ENCODE measurements at places on chromosomes 2 and 18.

GRCh38 chr2:239027391-239028252 is 179.7 kb downstream of the TWIST2 start:
- no peak for DNase-seq

DNA sequence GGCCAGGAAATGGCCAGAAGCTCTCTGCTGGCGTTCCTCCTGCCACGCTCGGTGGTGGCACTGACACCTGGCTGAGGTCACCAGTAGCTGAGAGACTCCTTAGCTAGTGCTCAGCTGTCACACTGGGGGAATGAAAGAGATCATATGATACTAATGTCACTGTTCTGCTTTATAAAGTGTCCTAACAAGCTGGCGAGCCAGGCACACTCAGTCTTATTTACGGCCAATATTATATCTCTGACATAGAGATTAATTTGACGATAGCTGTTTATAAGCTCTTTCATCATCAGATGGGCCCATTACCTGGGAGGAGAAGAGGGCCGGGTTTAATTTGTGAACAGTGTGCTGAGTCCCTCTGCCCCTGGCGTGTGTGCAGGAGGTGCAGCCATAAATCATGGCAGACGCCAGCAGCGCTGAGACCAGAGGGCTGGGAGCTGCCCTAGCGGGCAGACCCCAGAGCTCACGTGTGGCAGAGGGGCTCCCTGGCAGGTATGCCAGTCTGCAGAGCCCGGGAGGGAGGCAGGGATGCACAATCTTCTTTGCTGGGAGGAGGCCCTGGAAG is 246.5 kb downstream of the HAUS1 start:
- DNase-seq = no peak

DNA sequence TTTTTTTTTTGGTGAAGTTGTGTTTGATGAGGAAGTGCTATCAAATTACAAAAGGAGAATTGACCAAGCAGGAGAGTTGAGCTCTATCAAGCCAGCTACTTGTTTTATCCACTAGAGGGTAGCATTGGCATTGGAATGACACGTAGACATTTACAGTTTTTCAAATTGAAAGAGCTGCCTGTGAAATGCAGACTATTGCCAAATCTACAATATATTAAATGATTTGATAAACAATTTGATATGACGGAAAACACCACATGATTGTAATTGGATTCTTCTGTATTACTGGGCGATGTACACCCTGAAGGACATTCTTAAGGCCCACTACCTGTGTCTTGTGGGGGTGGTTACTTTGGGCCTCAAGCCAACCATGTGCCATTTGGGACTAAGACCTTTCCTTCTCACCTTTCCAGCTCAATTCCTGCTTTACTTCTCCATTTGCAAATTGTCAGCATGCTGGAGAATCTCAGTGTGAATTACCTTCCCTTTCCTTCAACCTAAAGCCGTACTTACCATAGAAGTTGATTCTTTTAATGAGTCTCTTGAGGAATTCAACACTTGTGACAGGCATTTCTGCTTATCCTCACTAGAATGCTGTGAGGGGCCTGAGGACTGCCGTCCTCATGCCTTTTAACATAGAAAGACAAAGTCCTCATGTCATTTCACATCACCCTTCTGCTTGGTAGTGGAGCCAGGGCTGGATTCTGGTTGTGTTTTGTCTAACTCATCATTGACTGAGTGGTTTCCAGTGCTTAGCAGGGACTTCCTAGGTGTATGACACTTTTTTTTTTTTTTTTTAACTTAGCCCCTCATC is 134.8 kb upstream of the THUMPD2 start:
- peak; percentile 74 for DNase-seq

DNA sequence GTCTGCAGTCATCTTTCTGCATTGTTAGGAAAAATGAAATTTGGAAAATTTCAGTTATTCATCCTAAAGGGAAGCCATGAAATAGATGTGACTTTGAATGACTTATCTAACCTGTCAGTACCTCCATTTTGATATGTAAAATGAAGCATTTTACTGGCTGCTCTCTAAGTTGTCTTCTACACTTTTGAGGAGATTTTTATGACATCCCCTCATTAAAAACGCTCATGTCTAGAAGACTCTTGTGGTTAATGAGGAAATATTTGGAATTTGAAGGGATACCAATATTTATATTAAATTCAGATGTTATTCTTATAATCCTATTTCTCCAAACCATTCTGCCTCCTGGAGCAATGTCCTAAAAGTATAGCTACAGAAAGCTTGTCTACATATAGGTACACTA is 73.8 kb upstream of the THUMPD2 start:
- DNase-seq = no peak

GRCh38 chr2:43201497-43201896 is 24.9 kb downstream of the ZFP36L2 start:
- no peak for DNase-seq

DNA sequence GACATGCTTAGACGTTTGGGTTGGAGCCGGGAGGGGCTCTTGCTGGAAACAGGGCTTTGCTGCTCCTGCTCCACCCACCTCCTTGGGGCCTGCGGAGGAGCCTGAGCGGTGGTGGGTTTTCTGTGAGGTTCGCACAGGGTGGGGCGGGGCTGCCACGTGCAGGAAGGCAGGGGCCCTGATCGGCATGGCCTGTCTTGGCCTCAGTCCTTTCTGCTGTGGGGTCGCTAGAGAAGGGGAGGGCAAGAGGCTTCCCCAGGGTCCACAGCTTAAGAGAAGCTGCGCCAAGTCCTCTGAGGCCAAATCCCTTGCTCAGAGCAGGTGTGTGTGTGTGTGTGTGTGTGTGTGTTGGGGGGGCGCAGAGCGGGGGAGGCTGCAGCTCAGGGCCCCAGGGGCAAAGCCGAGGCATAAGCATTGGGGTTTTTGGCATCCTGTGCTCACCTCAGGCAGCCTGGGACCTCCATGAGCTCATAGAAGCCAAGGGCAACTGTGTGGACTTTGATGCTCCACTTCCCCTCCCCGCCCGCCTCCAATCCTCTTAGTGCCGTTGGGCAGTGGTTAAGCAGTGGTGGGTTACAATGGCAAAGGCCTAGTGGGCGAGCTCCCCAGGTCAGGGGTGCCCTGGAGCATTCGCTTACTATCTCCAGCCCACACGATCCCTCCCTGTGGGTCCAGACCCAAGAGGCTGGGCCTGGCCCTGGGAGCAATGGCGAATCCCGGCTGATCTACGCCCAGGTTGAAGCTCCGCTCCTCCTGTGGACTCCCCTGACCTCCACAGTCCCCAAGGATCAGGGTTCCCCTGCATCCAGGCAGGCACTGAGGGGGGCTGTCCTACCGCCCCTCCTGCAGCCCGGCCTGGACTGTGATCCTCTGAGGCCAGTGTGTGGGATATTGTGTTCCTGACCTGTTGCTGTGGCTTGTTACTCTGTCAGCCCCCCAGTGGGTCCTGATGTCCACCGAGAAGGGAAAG is 28.9 kb downstream of the TOGARAM2 start:
- DNase-seq = no peak

DNA sequence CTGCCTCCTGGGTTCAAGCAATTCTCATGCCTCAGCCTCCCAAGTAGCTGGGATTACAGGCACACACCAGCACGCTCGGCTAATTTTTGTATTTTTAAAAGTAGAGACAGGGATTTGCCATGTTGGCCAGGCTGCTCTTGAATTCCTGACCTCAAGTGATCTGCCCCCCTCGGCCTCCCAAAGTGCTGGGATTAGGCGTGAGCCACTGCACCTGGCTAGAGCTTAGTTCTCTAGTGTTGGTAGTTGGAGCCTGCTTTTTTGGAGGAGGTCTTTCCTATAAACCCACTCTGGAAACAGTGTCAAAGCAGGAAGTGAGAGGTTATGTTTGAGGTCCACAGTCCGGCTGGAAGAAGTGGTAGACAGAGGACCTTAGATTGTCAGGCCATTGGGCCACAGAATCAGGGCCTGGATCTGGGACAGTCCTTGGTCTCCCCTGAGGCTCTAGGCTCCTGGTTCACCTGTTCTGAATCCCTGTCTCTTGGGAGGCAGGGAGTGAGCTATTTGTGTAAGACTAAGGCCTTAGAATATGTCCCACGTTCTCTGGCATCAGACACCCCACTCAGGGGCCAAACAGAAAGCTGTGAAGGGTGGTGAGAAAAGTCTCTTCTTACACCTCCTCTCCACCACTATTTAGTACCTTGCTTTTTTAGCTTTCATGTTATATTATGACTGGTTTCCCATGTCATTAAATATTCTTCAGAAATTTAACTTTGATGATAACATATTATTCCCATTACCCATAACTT is 34.5 kb downstream of the PCBP1 start:
- no peak for DNase-seq

- peak; percentile 12 for DNase-seq
Measured at GRCh38 chr2:197838036-197838435, 33.6 kb downstream of the PLCL1 start.

GRCh38 chr2:37738266-37738885 is 66.9 kb upstream of the CDC42EP3 start:
- no peak for DNase-seq

DNA sequence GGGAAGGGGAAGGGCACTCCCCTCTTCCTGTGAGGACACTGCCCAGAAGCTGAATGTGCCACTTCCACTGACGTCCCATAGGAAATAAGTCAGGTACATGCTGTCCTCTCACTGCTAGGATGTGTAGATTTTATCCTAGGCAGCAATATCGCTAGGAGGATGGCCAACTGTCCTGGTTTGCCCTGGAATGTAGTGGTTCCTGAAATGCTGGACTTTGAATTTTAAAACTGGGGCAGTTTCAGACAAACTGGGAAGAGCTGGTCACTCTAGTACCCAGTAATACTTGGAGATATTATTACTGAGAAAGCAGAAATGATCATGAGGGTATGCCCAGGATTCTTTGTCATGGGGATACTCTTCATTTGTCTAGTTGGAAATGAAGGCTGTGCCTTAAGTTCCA is 5.4 kb upstream of the KCNS3 start:
- DNase-seq = no peak

DNA sequence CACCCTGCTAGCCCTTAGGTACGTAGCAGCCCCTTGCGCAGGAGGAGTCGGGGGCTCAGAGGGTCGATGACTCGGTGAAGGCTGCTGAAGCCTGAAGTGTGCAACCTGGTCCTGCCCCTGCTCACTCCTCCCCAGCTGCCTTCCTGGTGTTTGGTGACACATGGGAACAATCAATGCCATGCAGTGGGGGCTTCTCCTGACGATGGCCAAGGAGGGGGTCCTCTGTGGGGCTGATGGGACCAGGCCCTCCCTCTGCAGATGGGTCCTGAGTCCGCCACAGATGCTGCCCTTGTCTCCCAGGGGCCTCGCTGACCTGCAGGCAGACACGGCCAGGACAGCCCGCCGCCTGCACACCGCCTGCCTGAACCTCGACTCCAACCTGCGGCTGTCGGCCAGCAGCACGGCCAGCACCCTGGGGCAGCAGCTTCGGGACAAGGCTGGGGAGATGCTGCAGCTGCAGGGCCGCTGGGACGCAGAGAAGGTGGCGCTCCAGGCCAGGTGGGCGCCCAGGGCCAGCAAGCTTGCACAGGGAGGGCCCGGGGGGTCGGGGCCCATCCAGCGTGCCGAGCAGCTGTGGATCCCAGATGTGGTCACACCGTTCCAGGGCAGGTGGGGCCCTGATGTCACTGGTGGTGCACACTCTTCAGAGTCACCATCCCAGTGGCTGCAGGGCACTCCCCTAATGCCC is 24.6 kb downstream of the CROCC2 start:
- DNase-seq = no peak

- no peak for DNase-seq
Measured at GRCh38 chr2:156918410-156918809, 339.1 kb upstream of the GALNT5 start.

- no peak for DNase-seq
Measured at GRCh38 chr2:121043827-121044222, 241.2 kb downstream of the TFCP2L1 start.

DNA sequence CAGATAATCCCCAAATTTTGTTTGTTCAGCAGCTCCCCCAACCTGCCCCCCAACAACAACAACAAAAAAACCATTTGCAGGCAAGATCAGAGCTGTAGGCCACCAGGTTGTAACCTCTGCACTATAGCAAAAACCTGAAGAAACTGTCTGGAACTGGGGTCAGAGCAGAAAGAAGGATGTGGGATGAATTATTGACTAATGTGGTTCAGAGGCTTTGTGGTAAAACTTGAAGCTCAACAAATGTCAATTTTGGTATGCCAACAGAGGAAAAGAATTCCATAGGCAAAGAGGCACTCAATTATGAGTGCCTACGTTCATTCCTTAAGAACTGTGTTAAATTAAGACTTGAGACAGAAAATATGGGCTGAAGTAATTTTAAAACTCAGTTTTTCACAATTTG is 255.1 kb downstream of the STK39 start:
- DNase-seq = no peak

GRCh38 chr18:71105078-71105819 is 816.4 kb downstream of the SOCS6 start:
- DNase-seq = no peak

DNA sequence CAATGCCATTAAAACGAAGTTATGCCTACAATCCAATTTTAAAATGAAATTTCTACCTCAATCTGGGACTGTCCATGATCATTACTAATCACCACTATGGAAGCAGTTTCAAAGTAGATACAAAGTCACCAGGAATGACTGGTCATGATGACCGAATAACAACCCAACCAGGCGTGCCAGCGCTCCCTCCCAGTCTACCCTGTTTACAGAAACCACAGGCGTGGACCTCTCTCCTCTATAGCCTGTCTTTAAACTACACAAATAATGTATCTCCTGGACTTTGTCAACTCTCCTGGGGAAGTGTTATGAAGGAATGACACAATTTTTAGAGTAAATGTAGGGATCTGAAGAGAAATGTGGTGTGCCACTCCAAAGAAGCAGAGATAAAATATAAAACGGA is 150.2 kb downstream of the SRBD1 start:
- no peak for DNase-seq

- peak; percentile 5 for DNase-seq
Measured at GRCh38 chr2:85017411-85018048, 46.6 kb downstream of the KCMF1 start.

DNA sequence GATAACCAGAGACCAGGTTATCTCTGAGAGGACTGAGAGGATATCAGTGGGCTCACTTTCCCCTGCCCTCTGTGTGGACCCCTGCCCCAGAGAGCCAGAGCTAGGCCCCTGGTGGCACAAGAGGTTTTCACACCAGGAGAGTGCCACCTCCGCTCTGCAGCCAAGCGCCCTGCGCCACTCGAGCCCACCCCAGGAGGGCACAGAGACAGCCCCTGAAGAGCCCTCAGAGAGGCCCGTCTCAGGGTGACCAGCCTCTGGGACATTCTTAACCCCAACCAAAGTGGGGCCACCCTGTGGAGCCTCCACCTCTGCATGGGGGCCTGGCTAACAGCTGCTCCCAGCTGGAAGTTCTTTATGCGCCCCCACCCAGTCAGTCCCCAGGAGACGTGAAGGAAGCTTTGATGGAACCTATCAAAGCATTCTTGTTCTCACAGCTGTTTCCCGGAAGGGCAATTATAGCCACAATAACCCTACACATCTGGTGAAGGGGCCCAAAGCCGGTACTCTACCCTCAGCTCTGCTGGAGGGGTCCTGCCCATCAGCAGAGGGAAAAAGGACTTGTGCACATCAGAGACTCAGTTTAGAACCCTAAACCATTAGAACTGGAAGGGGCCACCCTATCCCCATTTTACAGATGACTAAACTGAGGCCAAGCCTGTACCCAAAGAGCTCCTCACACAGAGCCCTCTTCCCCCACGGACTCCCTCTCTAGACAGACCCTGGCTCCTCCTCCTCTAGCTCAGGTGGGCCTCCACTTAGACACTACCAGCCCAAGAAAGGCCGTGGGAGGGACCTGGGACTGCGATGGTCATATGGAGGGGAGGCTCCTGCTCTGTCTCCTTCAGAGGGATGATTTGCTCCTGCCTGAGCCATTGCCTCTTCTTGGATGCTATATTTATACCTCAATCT is 101.1 kb downstream of the ZFP36L2 start:
- DNase-seq = no peak

All from NCI-H69 (cell line).